ENCODE measurements at places on chromosomes 7 and 10.
A peak's percentile ranks its signal among the peaks of the same experiment; 100 is the strongest.

- DNase-seq: no peak
Measured at GRCh38 chr10:21860718-21861117, 142.8 kb downstream of the DNAJC1 start.

DNA sequence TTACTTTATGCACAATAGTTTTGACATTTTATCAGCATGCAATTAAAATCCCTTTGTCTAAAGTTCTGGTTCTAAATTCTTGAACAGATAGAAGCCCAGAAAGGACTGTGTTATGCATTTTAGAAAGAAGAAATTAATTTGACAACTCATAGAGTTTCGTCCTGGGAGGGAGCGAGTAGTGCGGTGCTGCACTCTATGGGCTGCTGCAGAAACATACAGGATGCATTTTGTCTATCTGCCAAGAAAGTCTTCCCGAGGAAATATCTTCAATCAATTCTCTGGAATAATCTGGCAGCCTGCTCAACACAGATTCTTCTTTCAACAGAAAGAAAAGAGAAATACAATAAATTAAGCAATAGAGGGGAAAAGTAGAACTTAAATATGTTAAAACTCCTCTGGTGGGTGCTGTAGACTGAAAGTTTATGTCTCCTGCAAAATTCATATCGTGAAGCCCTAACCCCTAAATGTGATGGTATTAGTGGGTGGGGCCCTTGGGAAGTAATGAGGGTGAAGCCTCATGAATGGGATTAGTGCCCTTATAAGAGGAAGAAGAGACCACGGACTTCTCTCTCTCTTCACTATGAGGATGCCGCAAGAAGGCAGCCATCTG is 39.0 kb upstream of the IFRD1 start:
- DNase-seq: peak; percentile 20

GRCh38 chr10:71526653-71527052 is 129.9 kb downstream of the CDH23 start:
- no peak for DNase-seq

- no peak for DNase-seq
Measured at GRCh38 chr10:98096316-98096715, 38.1 kb upstream of the R3HCC1L start.

- no peak for DNase-seq
Measured at GRCh38 chr7:38607466-38607865, 23.7 kb downstream of the AMPH start.

GRCh38 chr7:73668103-73668885 is 663 bp downstream of the VPS37D start:
- no peak for DNase-seq

- no peak for DNase-seq
Measured at GRCh38 chr7:120955577-120956149, 5.1 kb downstream of the ING3 start.

- DNase-seq: peak; percentile 18
Measured at GRCh38 chr7:108335269-108335918, 120.8 kb downstream of the NRCAM start.

GRCh38 chr10:71059054-71059818 is 153.1 kb upstream of the UNC5B start:
- no peak for DNase-seq

- no peak for DNase-seq
Measured at GRCh38 chr10:36349445-36350078, 707.5 kb upstream of the FZD8 start.

DNA sequence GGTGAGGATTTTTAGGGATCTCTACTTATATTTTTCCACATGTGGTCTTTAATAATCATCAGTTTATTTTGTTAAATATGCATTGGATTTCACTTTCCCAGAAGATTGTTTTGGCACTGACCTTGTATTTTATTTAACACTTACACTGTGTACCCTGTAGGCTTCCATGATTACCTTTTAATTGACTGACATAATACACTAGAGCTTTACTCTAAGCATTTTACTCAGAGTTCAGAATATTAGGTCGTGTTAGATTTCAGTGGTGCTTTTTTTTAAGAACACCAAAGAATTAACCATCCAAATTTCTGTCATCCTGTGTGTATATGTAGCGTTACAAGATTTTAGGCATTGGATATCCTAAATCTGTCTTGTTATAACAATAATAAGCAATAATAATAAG is 23.1 kb downstream of the CASD1 start:
- no peak for DNase-seq

DNA sequence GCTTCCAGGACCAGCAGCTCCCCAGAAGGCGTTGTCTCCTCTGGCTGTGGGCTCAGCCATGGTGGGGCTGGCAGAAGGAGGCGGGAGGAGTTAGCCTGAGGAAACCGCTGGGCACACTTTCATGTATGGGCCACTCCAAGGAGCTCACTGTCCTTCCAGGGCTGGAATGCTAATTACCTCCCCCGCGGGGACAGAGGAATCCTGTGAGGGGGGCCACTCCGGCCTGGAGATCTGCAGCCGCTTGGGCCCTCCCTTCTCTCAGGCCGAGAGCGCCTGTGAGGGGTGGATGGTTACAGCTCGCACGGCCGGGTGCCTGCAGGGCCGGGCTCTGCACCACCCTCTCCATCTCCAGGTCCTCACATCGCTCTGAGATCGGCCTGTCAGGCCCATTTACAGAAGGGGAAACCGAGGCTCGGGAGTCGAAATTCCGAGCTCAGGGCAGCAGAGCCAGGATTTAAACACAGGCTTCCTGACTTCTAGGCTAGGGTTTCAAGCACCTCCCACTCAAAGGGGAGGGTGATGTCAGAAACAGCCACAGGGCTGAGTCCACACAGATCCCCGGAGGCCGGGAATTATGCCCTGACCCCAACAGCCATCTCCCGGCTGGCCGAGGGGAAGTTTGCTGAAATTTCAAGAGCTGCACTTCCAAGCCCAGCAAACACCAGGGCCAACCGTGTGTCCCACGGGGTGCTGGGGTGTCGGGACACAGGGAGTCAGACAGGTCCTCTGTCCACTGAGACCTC is 59.1 kb downstream of the PDGFA start:
- DNase-seq: no peak

DNA sequence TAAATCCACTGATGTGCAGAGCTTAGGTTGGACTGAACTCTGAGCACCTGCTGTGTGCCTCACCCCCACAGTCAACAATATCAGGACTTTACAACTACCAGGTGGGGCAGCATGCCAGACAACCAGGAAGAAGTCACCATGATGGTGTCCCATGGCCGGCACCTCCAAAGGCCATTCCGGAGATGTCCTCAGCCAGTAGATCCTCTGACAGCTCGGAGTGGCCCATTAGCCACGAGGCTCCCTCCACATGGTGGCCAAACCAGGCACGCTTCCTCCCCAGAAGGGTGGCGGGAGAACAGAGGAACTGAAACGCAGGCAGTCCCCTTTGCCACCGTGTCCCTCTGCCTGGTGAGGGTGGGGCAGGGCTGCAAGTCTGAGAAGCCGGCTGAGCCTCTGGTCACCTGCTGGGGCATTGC is 390.0 kb downstream of the TNS3 start:
- no peak for DNase-seq

DNA sequence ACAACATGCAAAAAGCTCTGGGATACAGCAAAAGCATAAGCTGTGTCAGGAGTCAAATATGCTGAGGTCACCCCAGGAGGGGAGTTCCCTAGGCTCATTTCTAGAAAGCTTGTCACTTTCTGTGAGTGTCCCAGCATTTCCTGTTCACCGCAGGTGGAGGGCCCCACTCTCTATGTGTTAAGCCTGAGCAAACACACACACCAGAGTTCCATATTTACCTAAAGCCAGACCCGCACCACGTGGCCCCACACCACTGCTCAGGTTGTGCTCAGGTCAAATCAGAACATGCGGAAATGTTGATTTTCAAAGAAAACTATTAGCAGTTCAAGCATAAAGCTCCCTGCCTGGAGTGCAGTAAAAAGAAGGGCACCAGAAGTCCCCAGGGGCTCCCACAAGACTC is 259.6 kb upstream of the PPP2R2D start:
- DNase-seq: peak; percentile 61

DNA sequence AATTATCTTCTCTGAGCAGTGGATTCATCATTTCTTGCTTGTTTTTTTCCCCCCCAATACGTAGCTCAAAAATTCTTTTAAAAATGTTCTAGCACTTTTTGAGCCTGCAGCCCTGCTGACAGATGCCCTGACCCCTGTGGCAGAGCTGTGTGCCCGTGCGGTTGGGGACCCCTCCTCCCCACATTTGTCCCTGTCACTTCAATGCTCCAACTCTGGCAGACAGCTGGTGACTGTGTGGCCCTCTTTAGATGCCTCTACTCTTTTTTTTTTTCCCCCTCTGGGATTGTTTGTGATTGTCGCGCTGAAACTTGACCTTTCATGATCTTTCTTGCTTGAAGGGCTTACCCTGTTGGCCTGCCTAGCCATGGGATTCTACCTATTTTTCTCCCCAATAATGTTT is 214.1 kb downstream of the TMEM178B start:
- no peak for DNase-seq

GRCh38 chr7:158410720-158411119 is 176.9 kb downstream of the PTPRN2 start:
- DNase-seq: no peak

GRCh38 chr7:114051871-114052331 is 133.1 kb upstream of the PPP1R3A start:
- no peak for DNase-seq

DNA sequence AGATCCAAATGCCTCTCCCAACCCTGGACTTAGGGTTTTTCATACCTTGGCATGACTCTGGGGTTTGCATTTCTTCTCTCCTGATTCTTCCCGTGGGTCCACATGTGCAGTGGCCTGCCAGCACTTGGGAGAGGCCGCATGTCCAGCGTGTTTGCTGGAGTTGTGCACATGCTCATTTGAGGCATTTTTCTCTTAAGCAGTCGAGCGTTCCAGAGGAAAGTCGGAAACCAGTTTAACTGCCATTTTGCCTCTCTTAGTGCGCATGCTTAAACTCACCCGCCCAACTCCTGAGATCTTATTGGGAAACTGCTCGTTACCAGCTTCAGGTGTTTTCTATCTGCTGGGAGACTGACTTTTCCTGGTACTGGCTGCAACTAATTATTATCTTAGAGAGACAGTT is 888.4 kb upstream of the PHF14 start:
- DNase-seq: no peak

- DNase-seq: no peak
Measured at GRCh38 chr7:66790725-66791124, 50.2 kb downstream of the RABGEF1 start.

DNA sequence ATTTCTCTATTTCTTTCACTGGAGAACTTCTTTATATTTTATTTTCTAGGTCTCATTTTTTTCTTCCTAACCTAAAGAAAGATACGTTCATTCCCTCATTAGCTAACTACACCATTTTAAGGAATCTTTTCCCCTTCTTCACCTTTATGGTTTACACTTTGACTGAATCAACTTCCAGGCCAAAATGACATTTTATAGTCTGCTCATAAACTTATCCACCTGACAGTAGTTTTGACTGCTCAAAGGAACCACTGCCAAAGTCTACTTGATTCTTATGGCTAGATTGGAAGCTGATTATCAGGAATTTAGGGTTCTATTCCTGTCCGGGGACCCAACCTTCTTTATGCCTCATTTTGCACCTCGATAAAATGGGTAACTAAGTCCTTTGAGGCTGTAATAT is 73.0 kb upstream of the FOXP2 start:
- no peak for DNase-seq

DNA sequence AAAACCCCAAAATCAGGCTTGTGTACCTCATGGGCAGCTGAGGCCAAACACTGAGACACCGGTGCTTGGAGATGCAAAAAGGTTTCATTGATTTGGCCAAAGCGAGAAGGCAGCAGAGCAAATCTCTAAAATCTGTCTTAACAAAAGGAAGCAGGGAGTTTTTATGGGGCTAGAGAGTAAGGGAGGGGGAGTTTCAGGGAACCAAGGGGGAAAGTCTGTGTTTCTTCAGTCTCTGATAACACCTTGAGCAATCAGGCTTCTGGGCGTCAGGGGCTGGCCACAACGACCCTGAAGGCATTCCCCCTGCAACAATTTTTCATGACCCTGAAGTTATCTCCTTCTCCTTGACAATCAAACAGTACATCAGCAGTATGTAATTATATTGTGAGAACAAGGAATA is 2.7 kb upstream of the ZNF786 start:
- no peak for DNase-seq

DNA sequence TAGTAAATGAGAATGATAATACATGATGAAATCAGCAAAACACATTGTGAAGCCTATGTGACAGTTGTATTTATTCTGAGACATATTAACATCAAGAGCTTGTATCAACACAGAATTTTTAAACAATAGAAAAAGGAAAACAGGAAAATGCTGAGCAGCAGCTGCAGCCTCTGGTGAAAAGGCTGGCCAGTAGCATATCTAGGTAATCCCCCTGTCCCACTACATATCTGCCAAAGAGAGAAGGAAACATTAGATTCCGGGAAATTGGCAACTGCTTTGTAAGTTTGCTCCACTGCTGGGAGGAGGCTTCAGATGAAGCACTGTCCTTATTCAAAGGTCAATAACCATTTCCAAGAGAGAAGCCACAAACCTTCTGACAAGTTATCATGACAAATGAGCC is 89.4 kb downstream of the RALA start:
- no peak for DNase-seq

DNA sequence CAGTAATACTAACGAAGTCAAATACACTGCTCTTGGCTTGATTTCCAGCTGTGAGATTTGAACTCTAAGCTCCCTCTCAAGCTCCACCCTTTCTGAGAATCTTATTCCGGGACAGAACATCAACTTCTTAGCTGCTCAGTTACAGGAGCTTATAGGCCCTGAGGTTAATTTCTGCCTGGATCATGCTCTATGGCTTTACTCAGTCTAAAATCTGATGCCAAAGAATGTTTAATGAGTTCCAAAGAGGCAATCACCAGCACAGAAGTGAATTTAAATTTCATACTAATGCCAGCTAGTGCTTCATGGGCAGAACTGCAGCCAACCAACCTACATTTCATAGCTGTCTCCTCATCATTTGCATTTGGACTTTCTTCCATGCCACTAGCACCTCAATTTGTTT is 707.2 kb downstream of the MAGI2 start:
- no peak for DNase-seq

DNA sequence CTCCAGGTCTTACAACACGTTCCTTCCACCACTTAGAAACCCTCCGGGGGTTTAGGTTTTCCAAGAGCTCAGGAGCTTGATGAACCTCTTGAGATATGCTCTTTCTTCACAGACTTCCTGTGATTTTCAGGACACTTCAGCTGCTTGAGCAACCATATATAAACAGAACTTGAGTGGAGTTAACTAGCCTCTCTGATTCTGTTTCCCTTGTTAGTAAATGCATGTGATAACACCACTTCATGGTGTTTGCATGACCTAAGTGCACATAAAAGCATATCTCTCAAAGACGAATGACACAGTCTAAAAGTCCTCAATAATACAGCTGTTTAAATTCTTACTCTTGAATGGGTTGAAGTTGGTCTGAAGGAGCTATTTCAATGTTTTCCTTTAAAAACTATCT is 9.9 kb downstream of the PRR15 start:
- no peak for DNase-seq

GRCh38 chr7:27905951-27906350 is 166.0 kb downstream of the TAX1BP1 start:
- no peak for DNase-seq

- DNase-seq: no peak
Measured at GRCh38 chr7:7688956-7689355, 29.5 kb downstream of the RPA3 start.

GRCh38 chr10:49737474-49738201 is 24.5 kb downstream of the OGDHL start:
- DNase-seq: no peak

GRCh38 chr10:119377958-119378736 is 164.4 kb downstream of the RGS10 start:
- no peak for DNase-seq

GRCh38 chr10:14695847-14696480 is 78.7 kb downstream of the FAM107B start:
- no peak for DNase-seq

GRCh38 chr7:104008107-104008506 is 18.6 kb upstream of the RELN start:
- DNase-seq: no peak

GRCh38 chr7:2959828-2960599 is 83.7 kb downstream of the CARD11 start:
- DNase-seq: peak; percentile 2

Data from activated CD4-positive, alpha-beta T cell treated with anti-CD3 and anti-CD28 coated beads for 36 hours (primary cell).